ENCODE measurements at places on chromosomes 6 and 20.

- DNase-seq: no peak
Measured at GRCh38 chr6:15032015-15032414, 213.9 kb upstream of the JARID2 start.

- no peak for DNase-seq
Measured at GRCh38 chr6:54646951-54647664, 199.5 kb upstream of the FAM83B start.

GRCh38 chr6:129329678-129330077, 380.3 kb downstream of the ARHGAP18 start:
- no peak for DNase-seq

DNA sequence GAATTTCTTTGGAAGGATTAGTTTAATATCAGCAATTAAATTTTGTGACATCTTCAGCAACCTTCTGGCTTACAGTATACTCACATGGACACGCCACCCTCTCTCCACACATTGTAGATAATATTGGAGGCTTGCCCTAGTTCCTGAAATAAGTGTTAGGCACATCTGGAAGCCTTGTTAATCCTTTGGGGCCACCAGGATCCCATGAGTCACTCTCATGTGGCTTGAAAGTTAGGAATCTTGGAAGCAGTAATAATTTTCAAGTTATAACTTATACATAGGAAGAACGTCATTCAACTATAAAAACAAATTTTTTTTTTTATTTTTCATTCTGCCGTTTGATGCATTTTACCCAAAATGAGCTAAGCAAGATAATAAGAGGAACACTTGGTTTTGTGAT, 20.5 kb downstream of the LAMA4 start:
- DNase-seq: no peak

GRCh38 chr20:43755851-43756250, 29.0 kb upstream of the GTSF1L start:
- no peak for DNase-seq

DNA sequence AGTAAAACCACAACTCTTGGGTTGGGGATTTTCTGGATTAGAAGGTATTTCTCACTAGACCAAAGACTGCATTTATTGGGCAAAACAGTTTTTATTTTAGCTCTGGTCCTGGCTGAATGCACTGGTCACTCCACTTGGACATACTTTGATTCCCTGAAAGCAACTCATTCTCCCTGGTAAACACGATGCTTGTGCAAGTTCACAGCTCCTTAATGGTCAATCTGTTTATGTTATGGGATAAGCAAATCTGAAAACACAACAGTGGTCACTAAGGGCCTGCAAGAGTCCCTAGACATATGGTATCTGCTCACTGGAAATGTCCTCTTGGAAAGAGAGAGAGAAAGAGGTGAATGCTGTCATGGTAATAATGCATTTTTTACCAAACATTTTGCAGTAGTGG, 559.8 kb downstream of the CDH26 start:
- no peak for DNase-seq

- no peak for DNase-seq
Measured at GRCh38 chr20:50256577-50256976, 65.9 kb downstream of the CEBPB start.

DNA sequence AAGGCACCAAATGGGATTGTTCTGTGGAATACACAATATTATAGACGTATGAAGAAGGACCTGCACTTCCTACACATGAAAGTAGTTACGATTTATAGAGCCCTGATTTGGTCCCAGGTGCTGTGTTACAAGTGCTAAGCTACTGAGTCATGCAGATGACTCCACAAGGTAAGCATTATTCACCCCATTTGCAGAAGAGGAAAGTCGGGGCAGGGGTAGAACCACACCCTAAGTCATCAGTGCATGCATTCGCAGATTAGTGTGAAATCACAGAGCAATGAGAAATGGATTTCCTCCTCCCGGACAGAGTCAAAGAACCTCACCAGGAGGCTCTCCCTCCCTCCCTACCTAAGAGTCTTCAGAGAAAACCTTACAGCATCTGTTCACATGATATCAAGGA, 279.5 kb downstream of the LRFN2 start:
- no peak for DNase-seq
